ENCODE measurements at places on chromosomes 1 and 21. TPM values are rescaled to one million over a fixed set of nuclear protein-coding genes. Genes with fewer than 3 reads are reported as not detected.

DNA sequence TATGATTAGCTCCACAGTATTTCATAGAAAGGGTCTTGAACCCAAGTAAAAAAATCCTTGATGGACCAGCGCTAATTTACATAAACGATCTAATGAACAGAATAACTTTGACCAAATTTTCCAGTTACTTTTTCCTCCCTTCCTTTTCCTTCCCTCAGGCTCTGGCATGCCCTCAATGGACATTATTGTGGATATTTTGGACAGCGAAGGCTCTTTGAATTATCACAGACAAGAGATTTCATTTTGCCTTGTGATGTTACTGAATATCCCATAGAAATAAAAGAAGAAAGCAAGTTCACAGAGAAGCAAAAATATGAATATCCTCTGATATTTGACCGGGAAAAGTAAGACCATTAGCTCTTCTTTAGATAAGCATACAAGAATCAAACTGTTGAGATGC, 60.3 kb upstream of the EXO1 start:
- no peak overlapping the region for H3K27ac ChIP-seq
- DNase-seq, result no peak
- no peaks in the 10 kb centered on the region for H3K4me1 ChIP-seq
- no peak overlapping the region for H3K4me3 ChIP-seq
- H3K27me3 ChIP-seq, result peaks cover 2% of the 10 kb centered on the region

DNA sequence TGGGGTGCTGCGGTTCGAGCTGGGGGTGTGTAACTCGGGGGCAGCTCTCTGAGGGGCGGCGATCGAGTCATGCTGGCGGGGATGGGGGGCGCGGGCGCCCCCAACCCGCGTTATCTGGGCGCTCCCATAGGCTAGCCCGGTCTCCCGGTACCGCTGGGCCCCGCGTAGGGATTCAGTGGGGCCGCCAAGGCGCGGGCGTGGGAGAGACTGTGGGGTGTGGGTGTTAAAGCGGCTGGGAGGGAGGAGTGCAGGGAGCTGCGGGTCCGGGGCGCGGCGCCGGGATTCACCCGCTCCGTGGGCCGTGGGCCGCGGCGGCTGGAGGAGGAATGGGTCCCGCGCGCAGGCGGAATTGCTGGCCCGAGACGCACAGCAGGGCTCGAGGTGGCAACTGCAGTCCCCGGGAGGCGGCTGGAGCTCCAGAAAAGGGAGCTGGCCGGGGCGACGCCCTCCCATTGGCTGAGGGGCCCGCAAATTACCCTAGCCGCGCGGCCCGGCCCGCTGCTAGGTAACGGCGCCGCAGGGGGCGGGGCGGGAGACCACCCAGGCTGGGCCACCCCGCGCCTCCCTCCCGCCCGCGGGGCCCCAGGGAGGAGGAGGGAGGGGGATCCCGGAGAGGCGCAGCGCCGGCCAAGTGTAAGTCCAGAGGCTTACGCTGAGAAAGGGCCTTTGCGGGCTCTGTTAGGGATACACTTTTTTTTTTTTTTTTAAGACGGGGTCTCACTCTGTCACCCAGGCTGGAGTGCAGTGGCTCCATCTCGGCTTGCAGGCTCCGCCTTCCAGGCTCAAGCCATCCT, at the start of gene PTCH2:
PTCH2 (minus strand) TSS at position 392 of the 794 bp plus-strand sequence; CDS start at position 71, 321 bp downstream.
- no peaks in the 10 kb centered on the region for H3K27me3 ChIP-seq
- no peaks in the 10 kb centered on the region for H3K36me3 ChIP-seq
- no peak within 1 kb of the TSS for H3K27ac ChIP-seq
- no peaks in the 10 kb centered on the region for H3K4me1 ChIP-seq
- peak within 1 kb of the TSS; percentile 51 for H3K4me3 ChIP-seq

TEDDM1 gene
- not detected for total RNA-seq

GRCh38 chr1:10556430-10557005, 81.8 kb downstream of the PEX14 start:
- no peak overlapping the region for H3K4me3 ChIP-seq
- no peak overlapping the region for H3K27ac ChIP-seq
- no peaks in the 10 kb centered on the region for H3K27me3 ChIP-seq
- no peaks in the 10 kb centered on the region for H3K36me3 ChIP-seq

DNA sequence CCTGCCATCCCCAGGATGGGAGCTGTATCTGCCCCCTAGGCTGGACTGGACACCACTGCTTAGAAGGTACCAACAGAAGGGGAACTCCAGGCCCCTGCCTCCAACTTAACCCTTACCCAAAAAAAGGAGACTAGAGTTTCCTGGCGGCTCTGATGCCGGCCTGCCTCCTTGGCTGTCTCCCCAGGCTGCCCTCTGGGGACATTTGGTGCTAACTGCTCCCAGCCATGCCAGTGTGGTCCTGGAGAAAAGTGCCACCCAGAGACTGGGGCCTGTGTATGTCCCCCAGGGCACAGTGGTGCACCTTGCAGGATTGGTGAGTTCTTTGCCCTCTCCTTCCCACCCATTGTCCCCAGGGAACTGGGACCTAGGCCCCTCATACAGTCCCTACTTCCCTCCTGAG, 8.1 kb upstream of the LRRC71 start:
- H3K27me3 ChIP-seq, result no peaks in the 10 kb centered on the region
- DNase-seq, result no peak
- peaks cover 12% of the 10 kb centered on the region for H3K4me1 ChIP-seq
- no peak overlapping the region for H3K4me3 ChIP-seq

CBS gene
- 35.6 TPM for total RNA-seq

GRCh38 chr1:216910081-216910840, 187.0 kb upstream of the ESRRG start:
- H3K4me3 ChIP-seq, result no peak overlapping the region
- H3K4me1 ChIP-seq, result no peaks in the 10 kb centered on the region
- no peaks in the 10 kb centered on the region for H3K27me3 ChIP-seq

DNA sequence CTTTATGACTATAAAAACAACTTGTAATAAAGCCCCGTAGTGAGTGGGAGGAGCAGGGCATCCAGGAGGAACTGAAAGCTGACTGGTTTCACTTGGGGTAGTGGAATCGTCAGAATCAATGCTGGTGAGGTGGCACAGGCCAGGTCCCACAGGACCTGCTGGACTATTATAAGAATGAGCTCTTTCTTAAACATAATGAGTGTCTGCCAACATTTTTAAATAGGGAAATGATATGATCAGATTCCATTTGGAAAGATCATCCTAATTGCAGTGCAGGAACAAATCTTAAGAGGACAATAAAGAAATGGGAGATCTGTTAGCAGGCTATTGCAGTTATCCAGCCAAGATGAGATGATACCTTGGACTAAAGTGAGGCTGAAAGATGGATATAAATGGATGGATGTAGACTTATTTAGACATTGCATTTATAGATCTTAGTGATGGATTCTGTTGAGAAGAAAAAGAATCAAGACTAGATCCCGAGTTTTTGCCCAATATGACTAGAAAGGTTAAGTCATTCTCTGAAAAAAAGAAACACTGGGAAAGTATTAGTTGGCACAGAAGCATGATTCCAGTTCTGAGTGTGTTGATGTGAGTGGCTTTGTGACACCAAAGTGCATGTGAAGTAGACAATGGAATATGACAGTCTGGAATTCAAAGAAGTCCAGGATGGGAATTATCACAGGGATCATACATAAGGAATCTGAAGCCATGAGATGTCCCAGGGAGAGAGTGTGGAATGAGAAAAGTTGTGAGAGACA, 153.3 kb upstream of the SGIP1 start:
- no peaks in the 10 kb centered on the region for H3K27me3 ChIP-seq
- no peaks in the 10 kb centered on the region for H3K36me3 ChIP-seq
- H3K4me1 ChIP-seq, result 0 out of 2 replicates have a peak, but pooled peaks cover 2% of the 10 kb centered on the region
- DNase-seq, result no peak
- H3K27ac ChIP-seq, result no peak overlapping the region
- no peak overlapping the region for H3K4me3 ChIP-seq

GRCh38 chr21:46608672-46609111, 3.8 kb upstream of the S100B start:
- H3K27me3 ChIP-seq, result peaks cover 30% of the 10 kb centered on the region
- H3K36me3 ChIP-seq, result no peaks in the 10 kb centered on the region

HSPG2 gene
- 15.8 TPM for total RNA-seq

All from IMR-90 (cell line).